Effector memory CD4-positive, alpha-beta T cell (primary cell): ENCODE measurements at places on chromosomes 3 and 15.

DNA sequence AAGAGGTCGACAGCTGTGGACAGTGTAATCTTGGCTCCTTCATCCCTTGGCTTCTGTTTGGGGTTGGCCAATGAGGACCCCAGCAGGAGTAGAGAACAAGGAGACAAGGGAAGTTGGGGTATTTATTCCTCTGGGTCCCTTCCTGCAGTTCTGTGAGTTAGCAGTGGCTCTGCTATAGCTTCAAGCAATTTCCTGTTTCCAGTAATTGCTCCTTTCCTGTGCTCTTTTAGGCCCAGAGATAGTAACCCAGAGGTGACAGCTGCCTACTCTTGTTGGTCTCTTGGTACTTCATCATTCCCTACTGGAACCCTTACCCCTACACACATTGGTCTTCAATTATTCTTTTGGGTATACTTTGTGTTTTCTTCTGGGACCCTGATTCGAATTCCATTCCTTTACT lies 92.9 kb downstream of the NR1D2 start:
- DNase-seq, result no peak

- no peak for DNase-seq
Observed at GRCh38 chr3:183958226-183958625, 59.5 kb downstream of the ABCC5 start.

- no peak for DNase-seq
Observed at GRCh38 chr15:39110336-39110735, 470.5 kb upstream of the THBS1 start.

- no peak for DNase-seq
Observed at GRCh38 chr3:56238299-56238698, 230.0 kb downstream of the ERC2 start.

GRCh38 chr15:100207053-100207452 lies 134.7 kb downstream of the ADAMTS17 start:
- no peak for DNase-seq

- DNase-seq, result no peak
Observed at GRCh38 chr3:194475978-194476377, 10.8 kb downstream of the ATP13A3 start.

- no peak for DNase-seq
Observed at GRCh38 chr3:30612437-30613132, 6.2 kb downstream of the TGFBR2 start.

DNA sequence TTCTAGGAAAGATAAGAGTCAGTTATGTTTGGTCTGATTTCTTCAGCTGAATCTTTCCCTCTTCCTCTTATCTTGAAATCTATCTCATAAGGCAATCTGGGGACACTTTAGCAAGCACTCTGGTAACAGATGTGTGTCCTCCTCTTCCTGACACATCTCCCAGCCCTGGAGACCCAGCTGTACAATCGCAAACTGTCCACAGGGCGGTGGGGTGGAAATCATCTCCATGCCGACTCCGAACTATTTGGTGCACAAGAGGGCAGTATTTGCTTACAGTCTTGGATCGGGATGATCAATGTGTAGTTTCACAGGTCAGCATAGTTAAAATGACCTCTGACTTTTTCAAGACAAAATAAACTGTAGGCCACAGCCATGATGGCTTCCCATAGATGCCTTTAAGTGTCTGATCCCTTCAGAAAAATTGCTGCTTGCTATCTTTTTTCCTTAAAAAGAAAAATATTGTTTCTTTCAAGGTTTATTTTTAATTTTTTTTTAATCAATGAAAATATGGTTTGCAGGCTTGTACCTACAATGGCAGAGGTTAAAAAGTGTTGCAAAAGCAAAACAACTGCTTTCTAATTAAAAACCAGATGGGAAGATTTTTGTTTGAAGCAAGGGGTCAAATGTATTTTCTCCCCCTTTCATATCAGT lies 17.7 kb downstream of the EEFSEC start:
- no peak for DNase-seq

DNA sequence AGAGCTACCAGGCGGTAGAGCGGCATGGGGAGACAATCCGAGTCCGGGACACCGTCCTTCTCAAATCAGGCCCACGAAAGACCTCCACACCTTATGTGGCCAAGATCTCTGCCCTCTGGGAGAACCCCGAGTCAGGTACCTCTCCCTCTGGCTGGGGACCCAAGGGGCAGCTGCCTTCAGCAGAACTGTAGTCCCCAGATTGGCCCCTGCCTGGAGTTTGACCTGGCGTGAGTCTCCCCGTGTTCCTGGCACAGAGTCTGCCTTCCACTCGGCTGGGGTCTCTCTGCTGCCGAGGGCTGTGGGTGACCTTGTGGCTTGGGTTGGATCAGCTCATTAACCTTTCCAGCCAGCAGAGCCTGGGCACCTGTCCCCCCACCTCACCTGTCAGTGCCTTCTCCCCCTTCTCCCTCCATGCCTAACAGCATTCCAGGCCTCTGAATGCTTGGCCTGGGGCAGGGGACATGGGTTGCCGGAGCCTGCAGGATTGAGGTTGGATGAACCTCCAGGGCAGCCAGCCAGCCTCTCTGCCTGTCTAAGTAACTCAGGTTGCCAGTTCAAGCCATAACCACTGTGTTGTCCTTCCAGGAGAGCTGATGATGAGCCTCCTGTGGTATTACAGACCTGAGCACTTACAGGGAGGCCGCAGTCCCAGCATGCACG lies 6.8 kb upstream of the CHST14 start:
- DNase-seq, result no peak

GRCh38 chr15:67070892-67071664 lies 5.7 kb downstream of the SMAD3 start:
- no peak for DNase-seq

DNA sequence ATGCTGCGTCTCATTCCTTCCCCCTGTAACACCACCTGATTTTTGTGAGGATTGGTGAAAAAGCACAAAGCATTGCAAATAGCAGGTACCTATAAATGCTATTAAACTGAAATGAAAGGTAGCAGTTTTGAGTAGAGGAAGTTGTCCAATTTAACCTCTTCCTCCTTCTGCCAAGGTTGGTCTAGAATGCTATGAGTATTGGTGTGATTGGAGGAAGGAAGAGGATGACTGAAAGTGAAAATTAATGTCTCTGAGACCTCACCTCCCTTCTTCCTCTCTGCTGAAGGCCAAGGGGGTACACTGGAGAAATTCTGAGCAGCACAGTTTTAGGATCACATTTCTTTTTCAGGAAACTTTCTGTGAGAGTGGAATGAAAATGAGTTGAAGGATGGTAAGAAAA lies 94.4 kb downstream of the DTWD1 start:
- no peak for DNase-seq

DNA sequence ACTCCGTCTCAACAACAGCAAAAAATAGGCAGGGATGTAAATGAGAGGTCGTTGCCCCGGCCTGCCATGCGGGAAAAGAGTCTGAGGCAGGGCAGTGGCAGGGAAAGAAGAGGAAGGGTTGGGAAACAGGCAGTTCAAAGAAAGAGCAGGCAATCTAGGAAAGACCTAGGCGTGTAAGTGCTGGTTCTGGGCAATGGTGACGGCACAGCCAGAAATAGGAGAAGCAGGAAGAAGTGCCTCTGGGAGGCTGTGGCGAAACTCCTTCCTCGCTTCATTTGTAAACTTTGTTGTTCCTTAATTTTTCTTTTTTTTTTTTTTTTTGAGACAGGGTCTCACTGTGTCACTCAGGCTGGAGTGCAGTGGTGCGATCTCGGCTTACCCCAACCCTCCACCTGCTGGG lies 4.3 kb downstream of the SLC51A start:
- DNase-seq, result no peak
